Posterior vena cava (tissue), 2 donors: ENCODE measurements at places on chromosomes 2 and 18. TPM values are rescaled to one million over a fixed set of nuclear protein-coding genes. Genes with fewer than 3 reads are reported as not detected.

- no peak for DNase-seq
These were observed 46.7 kb downstream of the MAPK4 start for GRCh38 chr18:50606609-50607008.

DNA sequence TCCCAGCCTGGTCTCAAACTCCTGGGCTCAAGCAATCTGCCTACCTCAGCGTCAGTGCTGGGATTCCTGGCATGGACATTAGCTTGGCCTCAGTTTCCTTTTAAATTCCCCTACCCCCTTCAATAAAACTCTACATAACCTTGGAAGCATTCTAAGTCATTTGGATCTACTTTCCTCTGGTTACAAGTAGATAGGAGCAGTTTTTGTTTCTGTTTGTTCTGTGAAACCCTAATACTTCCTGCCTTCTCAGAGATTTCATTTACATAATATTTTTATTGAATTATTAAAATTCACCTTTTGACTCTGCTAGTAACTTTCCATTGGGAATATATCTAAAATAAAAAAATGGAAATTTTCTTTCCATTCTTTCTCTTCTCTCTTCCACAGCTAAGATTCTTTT, 25.9 kb downstream of the GIGYF2 start:
- DNase-seq = no peak

GRCh38 chr2:96344011-96344410, 8.4 kb downstream of the NCAPH start:
- DNase-seq = no peak

DNA sequence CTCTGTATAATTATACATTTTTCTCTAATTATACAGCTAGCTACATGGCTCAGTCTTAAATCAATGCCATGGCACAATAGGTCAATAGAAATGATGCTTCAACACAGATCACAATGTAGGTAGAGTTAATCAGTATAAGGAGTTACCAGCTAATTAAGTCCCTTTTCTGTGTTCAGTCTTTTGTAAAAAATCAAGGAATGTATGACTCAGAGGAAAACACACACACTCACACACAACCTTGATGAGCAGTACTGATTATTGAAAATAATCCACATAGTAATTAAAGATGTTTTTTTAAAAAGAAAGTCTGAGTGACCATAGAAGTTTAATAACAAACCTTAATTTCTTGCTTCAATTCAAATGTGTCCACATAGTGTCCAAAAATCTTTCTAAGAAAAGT, 691.3 kb downstream of the LRP1B start:
- no peak for DNase-seq

DNA sequence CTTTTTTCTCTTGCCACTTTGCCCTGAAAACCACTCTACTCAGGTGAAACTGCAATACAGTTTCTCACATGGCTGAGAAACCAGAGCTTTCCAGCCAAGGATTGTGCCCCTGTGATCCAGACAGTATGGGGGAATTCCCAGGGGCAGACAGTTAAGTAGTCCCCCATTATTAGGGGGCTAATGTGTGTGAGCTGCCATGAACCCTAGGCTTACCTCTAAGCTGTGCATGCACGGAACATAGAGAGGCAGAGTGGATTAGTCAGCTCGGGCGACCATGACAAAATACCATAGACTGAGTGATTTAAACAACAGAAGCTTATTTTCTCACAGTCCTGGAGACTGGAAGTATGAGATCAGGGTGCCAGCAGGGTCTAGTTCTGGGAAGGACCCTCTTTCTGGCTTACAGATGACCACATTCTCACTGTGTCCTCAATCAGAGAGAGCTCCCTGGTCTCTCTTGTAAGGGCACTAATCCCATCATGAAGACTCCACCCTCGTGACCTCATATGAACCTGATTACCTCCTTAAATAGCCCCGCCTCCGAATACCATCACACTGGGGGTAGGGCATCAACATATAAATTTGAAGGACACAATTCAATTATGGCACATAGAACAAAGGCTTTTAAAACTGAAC, 215.1 kb downstream of the EIPR1 start:
- DNase-seq = peak; percentile 10

The DNAJC27 gene
- total RNA-seq = 5.6 TPM

The TUBA3E gene
- not detected for total RNA-seq

DNA sequence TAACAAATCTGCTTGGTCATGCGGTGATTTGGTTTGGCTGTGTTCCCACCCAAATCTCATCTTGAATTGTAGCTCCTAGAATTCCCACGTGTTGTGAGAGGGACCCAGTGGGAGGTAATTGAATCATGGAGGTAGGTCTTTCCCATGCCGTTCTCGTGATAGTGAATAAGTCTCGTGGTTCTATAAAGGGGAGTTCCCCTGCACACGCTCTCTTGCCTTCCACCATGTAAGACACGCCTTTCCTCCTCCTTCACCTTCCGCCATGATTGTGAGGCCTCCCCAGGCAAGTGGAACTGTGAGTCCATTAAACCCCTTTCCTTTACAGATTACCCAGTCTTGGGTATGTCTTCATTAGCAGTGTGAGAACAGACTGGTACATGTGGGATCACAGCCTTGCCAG, 36.7 kb downstream of the TRABD2A start:
- DNase-seq = no peak

DNA sequence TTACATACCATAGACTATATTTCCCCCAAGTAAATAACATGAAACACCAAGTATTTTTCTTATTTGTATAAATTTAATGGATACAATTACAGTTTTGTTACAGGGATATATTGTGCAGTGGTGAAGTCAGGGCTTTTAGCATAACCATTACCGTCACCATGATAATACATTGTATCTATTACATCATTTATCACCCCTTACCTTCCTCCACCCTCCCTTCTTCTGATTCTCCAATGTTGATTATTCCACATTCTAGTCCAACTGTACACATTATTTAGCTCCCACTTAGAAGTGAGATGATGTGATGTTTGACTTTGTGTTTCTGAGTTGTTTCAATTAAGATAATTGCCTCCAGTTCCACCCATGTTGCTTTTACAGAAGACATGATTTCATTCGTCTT, 35.2 kb upstream of the NETO1 start:
- no peak for DNase-seq

DNA sequence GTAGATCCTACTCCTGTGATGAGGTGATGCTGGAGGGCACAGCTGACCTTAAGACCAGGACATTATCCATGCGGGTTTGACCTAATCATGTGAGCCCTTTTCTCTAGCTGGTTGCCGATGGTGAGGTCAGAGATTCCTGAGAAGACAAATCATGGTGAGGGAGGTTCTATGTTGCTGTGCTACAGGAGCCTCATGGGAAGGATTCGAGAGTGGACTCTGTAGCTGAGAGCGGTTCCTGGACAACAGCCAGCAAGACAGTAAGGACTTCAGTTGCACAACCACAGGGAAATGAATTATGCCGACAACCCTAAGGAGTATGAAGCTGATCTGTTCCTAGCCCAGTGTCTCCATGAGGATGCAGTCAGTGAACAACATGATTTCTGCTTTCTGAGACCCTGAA, 80.4 kb downstream of the EPB41L3 start:
- peak; percentile 88 for DNase-seq

GRCh38 chr2:49621016-49621415, 466.7 kb upstream of the FSHR start:
- DNase-seq = no peak

DNA sequence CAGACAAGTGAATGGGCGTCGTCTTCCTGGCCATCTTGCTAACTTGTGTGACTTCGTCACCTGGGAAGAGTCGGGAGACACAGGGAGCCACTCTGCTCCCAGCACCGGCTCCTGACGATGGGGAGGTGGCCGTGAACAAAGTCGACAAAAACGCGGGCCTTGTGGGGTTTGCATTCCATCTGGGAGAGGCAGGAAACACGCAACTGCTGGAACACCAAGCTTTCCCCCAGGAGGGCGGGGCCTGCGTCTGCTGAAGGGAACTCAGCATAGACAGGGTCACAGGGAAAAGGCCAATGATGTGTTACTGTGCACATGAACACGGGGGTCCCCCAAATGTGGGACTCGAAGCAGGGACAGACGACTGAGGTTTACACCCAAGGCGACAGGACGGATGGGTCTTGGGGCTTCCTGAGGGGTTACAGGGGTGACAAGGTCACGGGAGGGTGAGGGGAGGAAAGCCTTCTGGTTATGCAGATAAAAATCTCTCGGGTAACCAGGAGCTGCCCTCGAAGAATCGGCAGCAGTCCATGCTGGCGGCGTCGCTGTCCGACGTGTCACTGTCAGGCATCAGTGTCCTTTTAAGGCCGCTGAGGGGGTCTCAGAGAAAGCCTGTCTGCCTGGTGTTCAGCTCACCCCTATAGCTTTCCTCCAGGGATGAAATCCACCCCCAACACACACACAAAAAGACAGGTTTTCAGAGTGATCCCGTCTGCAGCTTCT, 28.2 kb upstream of the PRLH start:
- peak; percentile 69 for DNase-seq

DNA sequence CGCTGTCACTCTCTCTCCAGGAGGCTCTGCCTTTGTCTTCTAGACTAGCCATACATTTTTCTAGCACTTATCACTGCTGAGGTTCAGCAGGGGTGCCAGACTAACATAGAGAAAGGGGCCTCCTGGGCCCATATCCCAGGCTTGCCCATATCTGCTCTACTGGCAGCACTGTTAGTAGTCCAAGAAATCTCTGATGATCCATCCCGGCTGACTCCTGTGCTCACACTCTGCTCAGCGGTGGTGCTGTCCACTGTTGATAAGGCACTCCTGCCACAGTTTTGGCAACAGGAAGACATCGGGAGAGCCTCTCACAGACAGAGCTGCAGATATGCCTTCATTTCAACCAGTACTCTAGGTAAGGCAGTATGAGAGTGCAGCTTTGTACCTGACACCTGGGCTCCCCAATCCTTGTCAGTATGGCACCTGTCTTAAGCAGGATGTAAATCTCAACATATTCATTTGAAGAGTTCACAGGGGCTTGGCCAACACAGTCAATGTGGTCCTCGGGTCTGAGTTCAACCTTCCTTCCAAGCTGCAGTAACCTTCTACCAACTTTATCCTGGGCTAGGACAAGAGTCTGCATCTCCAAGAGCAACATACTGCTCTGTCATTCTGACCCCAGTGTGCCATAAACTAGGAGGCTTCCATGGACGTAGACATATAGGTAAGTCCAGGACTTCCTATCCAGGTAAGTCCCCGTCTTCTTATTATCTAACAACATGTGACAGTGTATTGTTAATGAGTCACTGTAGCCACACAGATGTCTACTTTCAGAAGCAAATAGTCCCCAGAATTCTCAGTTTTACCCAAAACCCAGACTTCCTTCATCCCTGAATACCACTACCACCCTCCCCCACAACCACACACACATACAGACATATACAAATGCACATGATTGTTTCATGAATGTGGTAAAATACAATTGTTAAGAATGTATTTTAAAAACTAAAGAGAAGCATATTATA, 16.2 kb downstream of the KLF7 start:
- peak; percentile 76 for DNase-seq

GRCh38 chr2:72924353-72925240, 7.3 kb downstream of the EMX1 start:
- DNase-seq = peak; percentile 58

The AGXT gene
- total RNA-seq = not detected
